ENCODE measurements at places on chromosomes 1 and 21. TPM values are rescaled to one million over a fixed set of nuclear protein-coding genes. Genes with fewer than 3 reads are reported as not detected.
A peak's percentile ranks its signal among the peaks of the same experiment; 100 is the strongest.

DNA sequence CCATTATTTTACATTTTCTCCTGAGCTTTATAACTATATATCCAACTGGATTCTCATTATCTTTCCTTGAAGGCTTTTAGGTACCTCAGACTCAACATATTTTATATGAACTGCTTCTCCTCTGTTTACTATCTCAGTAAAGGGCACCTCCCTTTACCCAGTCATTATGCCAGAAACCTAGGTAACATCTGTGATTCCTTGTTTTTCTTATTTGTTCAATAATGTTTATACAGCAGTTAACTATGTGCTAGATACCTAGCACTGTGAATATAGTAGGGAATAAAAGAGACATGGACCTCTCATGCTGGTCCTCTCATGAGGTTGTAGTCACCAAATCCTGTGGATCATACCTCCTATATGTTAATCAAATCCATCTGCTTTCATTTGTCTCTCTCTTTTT, 25.6 kb downstream of the PPP1R12B start:
- DNase-seq, result no peak

Gene ACOT11
- total RNA-seq, result 0.33 TPM

DNA sequence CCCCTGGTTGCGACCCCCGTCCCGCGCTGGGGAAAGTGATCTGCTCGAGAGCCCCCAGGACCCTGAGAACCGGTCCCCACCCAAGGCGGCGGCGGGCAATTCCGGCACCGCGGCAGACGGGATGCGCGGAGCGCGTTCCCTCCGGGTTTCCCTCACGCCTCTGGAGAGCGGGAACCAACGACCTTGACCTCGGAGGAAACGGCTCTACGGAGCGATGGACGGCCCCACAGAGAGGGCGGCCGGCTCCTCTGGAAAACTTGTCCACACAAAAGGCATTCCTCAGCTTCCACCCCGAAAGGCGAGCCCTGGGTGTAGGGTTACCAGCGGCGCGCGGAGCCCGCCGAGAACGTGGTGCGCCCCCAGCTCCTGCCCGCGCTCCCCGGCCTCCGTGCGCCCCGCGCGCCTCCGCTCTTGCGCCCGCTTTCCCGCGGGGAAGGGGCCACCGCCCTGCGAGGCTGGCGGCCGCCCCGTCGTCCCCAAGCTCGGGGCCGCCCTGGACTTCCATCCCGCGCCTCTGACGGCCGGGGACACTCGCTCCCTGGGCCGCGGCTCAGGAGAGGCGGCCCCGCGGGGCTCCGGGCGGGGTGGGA, 391 bp upstream of the KIAA1614 start:
- DNase-seq, result peak; percentile 53

GRCh38 chr1:214565310-214565709, 13.9 kb upstream of the PTPN14 start:
- DNase-seq, result no peak

DNA sequence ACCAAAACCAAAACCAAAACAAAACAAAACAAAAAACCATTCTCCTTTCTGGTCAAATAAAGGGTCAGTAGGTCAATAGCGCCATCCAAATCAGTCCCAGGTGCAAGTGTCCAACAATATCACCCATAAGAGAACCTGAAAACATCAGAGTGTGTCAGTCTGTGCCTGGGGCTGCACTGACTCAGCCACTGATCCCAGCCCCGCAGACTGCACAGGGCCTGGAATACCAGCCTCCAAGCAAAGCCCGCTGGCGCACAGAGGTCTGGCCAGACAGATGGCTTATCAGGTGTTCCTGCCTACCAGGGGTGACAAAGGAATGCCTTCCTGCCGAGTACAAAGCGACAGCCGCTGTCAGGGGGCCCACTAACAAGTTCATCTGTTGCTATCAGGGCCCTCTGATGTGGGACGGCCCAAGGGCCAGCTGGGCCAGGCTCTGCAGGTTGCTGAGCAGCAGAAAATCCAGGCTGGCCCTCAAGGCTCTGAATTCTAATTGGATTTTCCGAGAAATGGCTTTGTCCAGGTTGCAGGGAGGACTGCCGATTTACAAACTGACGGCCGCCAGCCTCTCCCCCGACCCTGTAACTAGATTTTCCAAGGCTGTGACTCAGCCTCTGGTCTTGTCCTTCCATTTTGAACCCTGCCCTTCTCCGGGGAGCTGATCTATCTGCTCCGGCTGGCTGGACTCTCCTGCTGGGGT, 13.7 kb upstream of the TMEM51 start:
- DNase-seq, result no peak

GRCh38 chr1:179820226-179820970, 57.2 kb downstream of the TOR1AIP2 start:
- no peak for DNase-seq

Gene AJAP1
- total RNA-seq, result not detected

GRCh38 chr1:118485757-118486156, 300.7 kb upstream of the SPAG17 start:
- DNase-seq, result no peak

- no peak for DNase-seq
These were observed 1.3 kb downstream of the PUM1 start for GRCh38 chr1:31064111-31064717.

Gene BSND
- not detected for total RNA-seq

DNA sequence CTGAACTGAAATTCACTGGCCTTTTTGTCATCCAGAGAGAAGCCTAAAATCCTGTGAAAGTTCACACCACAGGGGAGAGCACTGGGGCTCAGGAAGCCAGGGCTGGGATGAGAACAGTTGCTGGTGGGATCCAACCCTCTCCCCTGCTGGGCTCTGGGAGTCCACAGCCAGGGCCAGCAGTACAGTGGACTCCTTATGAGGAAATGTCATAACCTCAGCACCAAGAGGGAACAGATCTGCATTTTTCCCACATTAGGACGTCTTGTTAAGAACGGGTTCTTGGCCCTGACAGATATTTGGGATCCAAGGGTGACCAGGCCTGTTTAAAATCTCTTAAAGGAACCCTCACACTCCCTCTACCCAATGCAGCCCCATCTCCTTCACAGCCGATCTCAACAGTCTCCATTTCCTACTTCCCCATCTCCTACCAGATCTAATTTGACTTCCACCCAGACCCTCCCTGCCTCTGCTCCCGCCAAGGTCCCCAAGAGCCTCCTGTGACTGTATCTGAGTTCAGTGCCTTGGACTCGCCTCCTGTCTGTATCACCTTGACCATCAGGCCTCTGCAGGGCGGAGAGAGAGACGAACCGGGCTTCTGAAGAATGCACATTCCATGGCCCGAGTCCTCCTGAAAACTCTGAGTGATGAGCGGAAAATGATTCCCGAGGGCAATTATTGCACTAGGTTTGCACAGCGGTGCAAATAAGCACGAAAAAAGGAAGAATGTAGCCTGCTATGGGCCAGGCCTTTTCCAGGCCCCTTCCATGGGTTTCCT, 159.9 kb downstream of the TRABD2B start:
- no peak for DNase-seq

DNA sequence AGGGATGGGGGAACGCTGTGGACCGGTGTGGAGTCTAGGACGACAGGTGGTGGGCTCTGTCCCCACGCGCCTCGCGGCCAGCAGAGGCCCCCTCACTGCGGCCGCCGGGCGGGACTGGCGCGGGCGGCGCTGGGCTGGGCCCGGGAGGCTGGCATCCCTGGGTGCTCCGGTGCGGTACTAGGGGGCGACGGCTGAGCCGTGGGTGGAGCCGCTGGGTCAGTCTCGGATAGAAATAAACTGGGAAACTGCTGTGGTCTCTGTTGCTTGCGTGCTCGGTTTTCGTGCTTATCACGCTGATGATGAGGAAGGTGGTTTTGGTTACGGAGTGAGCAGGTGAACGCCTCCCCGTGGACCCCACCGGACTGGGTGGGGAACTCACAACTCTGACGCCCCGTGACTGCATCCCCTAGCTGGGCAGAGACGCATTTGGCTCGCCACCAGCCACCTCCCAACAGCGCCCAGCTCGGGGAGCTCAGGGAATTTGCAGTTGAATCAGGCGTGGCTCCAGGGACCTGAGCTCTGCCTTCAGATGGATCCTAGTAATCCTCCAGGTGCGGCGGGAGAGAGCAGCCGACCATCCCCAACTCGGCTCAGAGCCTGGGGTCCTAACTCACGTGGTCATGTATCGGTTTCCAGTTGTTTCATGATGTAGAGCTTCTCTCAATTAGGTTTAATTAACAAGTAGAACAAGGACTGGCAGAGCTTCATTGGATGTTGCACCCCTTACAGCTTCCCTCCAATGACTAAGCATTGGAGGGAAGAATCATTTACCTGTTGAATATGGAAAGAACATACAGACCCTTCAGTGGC, 32.1 kb downstream of the HSD17B7 start:
- no peak for DNase-seq

DNA sequence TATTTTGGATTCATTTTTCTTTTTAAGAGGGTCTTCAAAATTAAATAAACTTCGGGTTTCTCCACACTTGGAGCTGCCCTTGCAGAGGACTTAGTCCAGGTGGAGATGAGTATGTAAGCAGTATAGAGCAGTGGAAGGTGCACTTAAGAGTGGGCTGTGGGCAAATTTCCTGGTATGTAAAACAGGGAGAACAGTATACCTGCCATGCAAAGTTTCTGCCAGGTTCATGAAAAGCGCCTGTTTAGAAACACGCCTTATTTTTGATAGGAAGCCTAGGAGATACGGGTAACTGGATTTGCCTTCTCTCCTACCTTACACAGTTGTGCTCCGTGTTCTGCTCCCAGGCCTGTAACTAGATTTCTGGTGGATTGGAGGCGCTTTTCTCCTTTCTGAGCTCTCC, 1.2 kb downstream of the KDM4A start:
- DNase-seq, result no peak

- DNase-seq, result peak; percentile 96
These were observed 33.0 kb downstream of the EPHA2 start for GRCh38 chr1:16122916-16123315.

Gene KRTAP13-2
- not detected for total RNA-seq

Gene ZNF593OS
- not detected for total RNA-seq

DNA sequence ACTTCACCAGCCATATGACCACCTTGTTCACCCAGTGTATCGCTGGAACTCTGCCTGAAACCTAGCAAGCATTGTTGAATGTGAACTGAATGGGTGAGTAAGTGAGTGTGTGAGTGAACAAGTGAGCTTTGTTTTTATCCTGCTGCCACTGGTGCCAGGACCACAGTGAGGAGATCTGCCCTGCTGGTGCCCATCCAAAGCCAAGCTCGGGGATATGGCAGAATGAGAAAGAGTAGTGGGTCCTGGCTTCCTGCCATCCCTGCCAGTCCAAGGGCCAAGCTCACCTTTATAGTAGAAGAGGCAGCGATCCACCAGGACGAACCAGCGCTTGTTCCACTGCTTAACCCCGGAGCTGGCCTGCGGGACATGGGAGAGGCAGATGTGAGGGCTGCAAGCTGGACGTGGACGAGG, 53.4 kb upstream of the GOLT1A start:
- no peak for DNase-seq

Gene C1orf210
- total RNA-seq, result not detected

GRCh38 chr21:28982637-28983036, 10.0 kb downstream of the LTN1 start:
- no peak for DNase-seq

GRCh38 chr1:203311368-203312301, 6.3 kb downstream of the BTG2 start:
- no peak for DNase-seq
